ENCODE measurements at places on chromosomes 3 and 15.

GRCh38 chr3:27910456-27910855 is 188.3 kb upstream of the EOMES start:
- no peak for DNase-seq

DNA sequence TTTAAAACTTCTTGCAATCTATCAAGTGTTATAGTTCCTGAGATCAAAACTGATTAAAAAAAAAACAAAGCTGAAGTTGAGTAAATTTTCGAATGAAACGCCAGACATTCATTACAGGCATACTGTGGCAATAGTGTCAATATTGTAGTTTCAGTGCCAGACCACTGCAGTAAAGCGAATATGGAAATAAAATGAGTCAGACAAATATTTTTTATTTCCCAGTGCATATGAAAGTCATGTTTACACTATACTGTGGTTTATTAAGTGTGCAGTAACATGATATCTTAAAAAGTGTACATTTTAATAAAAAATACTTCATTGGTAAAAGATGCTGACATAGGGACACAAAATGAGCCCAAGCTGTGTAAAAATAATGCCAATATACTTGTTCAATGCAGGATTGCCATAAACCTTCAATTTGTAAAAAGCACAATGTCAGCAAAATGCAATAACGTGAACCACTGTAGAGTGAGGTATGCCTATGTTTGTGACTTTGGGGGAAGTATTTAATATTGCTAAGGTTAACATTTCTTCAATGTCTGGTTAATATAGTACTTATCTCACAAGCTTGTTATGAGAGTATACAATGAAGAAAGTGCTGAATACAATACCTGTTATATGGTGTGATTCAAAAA is 1473.9 kb upstream of the GBE1 start:
- no peak for DNase-seq

DNA sequence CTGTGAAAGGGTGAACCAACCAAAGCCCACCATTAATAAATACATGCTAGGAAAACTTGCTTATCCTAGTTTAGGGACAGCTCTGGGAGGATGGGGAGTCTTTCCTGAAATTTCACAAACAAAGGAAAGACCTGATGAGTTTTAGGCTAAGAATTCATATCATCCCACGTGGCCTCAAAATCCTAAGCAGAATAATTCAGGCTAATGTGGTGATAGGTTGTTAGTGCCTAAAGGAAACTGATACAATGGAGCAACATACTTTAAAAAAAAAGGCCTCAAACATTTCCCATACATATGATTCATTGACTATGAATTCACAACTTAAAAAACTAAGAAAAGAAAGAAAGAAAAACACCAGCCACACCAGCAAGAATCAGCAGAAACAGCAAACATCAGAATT is 126.9 kb upstream of the CNTN4 start:
- DNase-seq: no peak

DNA sequence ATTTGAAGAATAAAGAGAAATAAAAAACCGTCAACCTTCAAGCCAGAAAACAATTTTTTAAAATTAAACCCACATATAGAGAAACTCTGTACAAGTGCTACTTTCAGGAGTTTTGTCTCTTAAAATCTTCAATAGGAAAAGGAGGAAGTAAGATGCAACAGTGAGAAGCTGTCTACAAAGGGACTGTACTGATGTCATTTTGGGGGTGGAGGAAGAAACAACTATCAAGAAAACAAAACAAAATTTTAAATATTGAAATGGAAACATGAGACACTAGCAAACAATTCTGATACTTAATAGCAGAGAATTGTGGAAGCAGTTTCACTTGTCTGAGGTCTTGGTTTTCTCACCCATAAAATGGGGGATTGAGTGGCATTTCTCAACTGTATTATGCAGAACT is 84.4 kb downstream of the SLMAP start:
- no peak for DNase-seq

DNA sequence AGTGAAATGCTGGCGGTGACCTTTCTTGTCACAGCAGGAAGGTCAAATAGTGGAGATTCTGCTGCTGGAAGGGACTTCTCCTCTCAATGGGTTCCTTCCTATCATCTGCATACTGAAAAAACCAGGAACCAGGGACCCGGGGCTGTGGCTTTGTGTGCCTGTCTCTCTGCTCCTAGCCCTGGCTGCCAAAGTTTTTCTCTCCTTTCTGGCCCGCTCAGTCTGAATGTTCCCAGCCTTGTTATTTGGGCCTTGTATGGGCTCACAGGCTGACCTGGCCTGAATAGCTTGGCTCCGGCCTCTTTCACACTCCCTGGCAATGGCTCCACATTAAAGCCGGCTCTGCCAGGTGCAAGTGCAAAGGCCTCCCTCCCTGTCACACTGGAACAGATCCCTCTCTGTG is 94.7 kb downstream of the LRIG1 start:
- no peak for DNase-seq

GRCh38 chr15:59295261-59296001 is 77.2 kb downstream of the MYO1E start:
- DNase-seq: no peak

GRCh38 chr3:143472731-143473523 is 353.4 kb downstream of the CHST2 start:
- DNase-seq: no peak

Measured in activated CD8-positive, alpha-beta memory T cell treated with anti-CD3 and anti-CD28 coated beads for 24 hours (primary cell).